ENCODE measurements at places on chromosomes 5 and 9.
A peak's percentile ranks its signal among the peaks of the same experiment; 100 is the strongest.

DNA sequence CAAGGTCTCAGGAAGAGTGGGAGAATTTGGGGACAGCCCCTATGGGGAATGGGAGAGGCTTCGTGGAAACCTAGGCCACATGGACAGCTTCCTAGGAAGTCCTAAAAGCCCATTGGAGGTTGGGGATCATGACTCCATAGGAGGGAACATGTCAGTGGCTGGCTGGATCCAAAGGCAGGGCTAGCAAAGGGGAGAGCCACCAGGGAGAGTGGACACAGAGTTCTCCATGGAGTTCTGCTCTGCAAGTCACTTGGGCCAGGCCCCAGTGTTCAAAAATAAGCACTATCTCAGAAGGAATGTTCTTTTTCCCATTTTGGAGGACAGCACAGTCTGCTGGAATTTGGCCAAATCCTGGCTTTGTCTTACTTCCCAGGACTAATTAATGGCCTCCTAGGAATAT lies 140.6 kb upstream of the RAD23B start:
- H3K36me3 ChIP-seq, result no peaks in the 10 kb centered on the region
- H3K27ac ChIP-seq, result no peak overlapping the region
- DNase-seq, result no peak
- H3K27me3 ChIP-seq, result no peaks in the 10 kb centered on the region

DNA sequence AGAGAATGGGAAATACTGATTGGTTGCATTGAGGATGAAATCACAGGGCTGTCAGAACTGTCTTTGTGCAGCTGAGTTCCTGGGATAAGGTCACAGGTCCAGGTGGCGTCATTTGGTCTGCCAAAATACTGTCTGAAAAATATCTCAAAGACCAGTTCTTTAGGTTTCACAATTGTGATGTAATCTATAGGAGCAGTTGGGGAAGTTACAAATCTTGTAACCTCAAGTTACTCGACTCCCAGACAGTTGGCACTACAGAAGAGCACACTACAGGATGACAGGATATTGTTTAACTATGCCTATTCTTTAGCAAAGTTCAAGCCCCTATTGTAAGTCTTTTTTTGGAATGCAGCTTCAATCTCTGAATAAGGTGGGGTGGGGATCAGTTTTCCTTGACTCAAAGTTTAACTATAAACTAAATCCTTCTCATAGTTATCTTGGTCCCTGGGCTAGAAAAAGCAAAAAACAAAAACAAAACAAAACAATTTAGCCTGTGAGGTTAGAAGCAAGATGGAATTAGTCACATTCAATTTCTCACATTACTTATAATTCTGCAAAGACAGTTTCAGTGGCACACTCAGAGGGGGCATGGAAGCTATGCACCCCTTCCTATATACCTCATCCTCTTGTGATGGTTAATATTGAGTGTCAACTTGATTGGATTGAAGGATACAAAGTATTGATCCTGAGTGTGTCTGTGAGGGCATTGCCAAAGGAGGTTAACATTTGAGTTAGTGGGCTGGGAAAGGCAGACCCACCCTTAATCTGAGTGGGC lies 276.0 kb downstream of the AUH start:
- H3K27me3 ChIP-seq, result no peaks in the 10 kb centered on the region
- H3K4me3 ChIP-seq, result no peak overlapping the region
- no peak overlapping the region for H3K27ac ChIP-seq
- DNase-seq, result no peak
- no peaks in the 10 kb centered on the region for H3K36me3 ChIP-seq

- H3K27ac ChIP-seq, result no peak overlapping the region
- DNase-seq, result peak; percentile 69
- no peaks in the 10 kb centered on the region for H3K27me3 ChIP-seq
- H3K4me1 ChIP-seq, result no peaks in the 10 kb centered on the region
Observed at GRCh38 chr9:134223591-134224122, 59.3 kb upstream of the RNU6ATAC start.

DNA sequence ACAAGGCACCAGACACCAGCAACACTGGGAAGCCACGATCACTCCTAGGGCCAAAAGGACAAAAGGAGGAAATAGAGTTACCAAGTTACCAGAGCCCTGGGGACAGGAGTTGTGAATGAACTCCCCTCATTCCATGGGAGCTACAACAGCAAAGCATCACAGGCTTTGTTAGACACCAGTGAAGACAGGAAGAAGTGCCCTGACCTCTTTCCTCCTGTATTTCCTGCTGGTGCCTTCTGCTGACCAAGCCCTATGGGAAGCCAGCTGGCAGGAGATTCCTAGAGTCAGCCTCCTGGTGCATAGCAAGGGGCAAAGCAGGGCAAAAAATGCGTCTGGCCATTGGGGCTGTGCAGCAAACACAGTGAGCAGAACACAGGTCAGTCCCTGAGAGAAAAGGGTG lies 374.7 kb downstream of the ZSWIM6 start:
- H3K4me3 ChIP-seq, result no peak overlapping the region
- no peaks in the 10 kb centered on the region for H3K4me1 ChIP-seq
- no peak overlapping the region for H3K27ac ChIP-seq
- no peaks in the 10 kb centered on the region for H3K27me3 ChIP-seq
- DNase-seq, result no peak

DNA sequence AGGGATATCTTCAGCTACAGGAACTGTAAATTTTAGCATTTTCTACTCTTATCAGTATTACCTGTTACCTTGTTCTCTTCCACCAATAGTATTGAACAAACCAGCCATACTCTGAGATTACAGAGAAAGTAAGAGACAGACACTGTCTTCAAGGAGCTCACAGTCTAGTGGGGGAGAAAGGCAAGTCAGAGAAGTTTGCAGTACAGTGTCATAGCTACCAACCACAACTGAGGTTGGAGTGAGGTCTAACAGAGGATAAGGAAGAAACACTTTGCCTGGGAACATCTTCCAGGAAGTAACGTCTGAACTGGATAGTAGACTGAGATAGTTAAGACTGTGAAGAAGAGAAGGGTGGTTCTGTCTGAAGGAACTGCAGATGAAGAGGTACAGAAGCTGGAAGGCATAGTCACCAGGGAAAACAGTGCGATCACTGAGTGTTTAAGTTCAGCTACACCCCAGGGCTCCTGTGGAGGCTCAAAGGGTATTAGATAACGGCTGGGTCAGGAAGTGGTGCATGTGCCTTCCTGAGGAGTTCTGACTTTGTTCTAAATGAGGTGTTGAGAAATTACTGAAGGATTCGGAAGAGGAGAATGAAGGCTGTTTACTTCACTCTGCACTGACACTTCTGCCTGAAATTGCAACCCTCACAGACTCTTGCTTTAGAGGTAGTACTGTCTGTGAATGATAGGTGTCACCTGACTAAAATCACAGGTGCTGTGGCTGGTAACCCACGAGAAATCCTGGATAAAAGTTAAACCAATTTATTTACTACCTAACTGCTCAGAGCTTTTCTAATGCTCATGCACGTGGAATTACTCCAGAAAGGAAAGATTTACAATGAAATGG lies 841.6 kb downstream of the MAT2B start:
- H3K4me3 ChIP-seq, result no peak overlapping the region
- H3K36me3 ChIP-seq, result no peaks in the 10 kb centered on the region
- H3K4me1 ChIP-seq, result no peaks in the 10 kb centered on the region
